ENCODE measurements at places on chromosomes 4 and X.

DNA sequence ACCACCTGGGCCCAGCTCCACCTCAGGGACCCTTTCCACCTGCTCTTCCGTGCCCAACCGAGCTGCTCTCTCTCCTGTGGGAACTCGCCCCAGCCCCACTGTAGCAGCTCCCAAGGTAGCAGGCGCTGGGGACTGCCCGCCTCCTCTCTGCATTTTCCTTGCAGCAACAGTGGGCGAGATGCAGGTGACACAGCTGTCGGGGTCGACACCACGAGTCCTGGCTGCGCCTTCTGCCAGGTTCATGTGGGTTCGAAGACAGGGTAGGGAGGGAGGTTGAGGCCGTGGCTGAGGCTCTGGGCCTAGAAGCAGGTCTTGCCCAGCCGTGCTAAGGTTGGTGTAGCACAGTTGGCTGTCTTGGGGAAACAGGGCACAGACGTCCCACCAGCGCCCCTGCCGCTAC lies 245.2 kb upstream of the FSTL5 start:
- no peak for DNase-seq

DNA sequence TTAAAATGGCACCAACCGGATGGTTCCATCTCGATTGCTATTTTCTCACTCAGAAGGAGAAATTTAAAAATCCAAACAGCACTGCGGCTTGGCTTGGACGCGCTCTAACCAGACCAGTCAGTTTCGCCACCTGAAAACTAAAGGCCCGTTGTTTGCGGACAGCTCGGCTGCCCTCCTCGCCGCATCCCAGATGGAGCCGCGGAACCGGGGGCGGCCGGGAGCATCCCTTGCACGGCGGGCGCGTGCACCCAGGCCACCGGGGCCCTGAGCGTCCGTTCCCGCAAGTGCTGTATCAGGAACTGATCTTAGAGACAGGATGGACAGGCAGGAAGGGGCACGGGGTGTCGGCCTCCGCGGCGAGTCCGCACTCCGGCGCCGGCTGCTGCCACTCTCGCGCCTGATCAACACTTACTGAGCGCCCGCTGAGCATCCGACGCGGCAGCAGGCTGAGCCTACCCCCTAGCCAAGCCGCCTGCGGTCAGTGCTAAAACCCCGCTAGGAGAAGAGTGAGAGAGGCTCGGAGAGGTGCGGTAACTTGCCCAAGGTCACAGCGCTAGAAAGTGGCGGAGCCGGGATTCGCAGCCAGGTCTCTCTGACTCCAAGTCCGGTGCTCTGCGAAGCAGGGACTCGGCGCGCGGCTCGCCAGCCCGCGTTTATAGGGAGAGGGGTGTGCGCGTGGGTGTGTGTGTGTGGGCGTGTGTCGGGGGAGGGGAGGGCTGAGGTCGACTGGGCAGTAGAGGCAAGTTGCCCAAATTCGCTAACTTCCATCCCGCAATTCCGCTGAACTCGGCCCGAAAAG lies at the start of gene CITED1:
CITED1 (minus strand) TSS at position 629 of the 799 bp plus-strand sequence. CDS start 3,045 bp downstream, outside the sequence.
- DNase-seq: no peak

GRCh38 chr4:29970626-29971025 lies 749.5 kb upstream of the PCDH7 start:
- DNase-seq: no peak

- DNase-seq: no peak
These were observed 21.3 kb upstream of the CDKN2AIP start for GRCh38 chr4:183422962-183423631.

GRCh38 chrX:28998609-28999135 lies 411.4 kb downstream of the IL1RAPL1 start:
- no peak for DNase-seq

GRCh38 chrX:134880866-134881265 lies 109.9 kb upstream of the SMIM10 start:
- DNase-seq: no peak

DNA sequence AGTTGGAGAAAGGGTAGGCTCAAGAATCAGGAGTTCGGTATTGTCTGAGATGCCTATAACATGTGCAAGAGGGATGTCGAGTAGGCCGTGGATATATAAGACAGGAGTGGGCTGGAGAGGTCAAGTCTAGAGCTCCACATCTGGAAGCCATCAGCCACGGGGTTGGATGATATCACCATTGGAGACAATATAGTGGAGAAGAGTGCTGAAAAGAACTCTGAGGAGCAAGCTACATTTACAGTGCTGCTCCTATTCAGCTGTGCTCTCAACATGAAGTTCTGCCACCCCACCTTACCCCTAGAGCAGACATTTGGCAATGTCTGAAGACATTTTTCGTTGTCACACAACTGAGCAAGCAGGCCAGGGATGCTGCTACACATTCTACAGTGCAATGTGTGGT lies 20.9 kb upstream of the PLAC1 start:
- DNase-seq: no peak

- DNase-seq: no peak
These were observed 14.7 kb downstream of the RAPGEF2 start for GRCh38 chr4:159117564-159117963.

GRCh38 chrX:132862562-132862961 lies 95.9 kb downstream of the HS6ST2 start:
- no peak for DNase-seq

GRCh38 chr4:185534866-185535611 lies at the start of gene PDLIM3:
Gene PDLIM3 (minus strand): TSS chr4:185535507. CDS start chr4:185535434, 73 bp downstream.
- no peak for DNase-seq

- DNase-seq: no peak
These were observed 70.2 kb upstream of the MAGEB2 start for GRCh38 chrX:30144971-30145731.

- DNase-seq: no peak
These were observed 111.3 kb downstream of the PCDH18 start for GRCh38 chr4:137420901-137421396.

GRCh38 chr4:156102411-156102810 lies 148.7 kb upstream of the CTSO start:
- DNase-seq: no peak

- no peak for DNase-seq
These were observed 69.7 kb downstream of the ANKRD50 start for GRCh38 chr4:124642846-124643245.

- DNase-seq: no peak
These were observed 36.1 kb downstream of the EVC start for GRCh38 chr4:5746829-5747737.

GRCh38 chr4:62544428-62544827 lies 1344.3 kb downstream of the ADGRL3 start:
- DNase-seq: no peak

DNA sequence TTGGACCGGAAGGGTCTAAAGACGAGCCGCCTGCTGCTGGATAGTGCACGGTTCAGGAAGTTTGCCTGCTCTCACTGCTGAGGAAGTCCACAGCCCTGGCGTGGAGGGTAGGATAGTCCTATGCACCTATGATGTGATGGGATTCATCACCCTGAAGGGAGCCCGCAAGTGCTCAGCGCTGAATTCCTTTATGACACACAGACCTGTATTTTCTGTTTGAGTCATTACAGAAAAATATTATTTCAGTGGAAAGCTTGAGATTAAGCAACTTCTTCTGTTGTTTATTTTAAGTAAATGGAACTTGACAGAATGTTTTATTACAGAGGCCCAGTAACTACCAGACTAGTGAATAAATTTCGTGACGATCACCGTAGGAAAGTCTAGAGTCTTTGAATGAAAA lies 123.2 kb downstream of the TRIML1 start:
- no peak for DNase-seq

DNA sequence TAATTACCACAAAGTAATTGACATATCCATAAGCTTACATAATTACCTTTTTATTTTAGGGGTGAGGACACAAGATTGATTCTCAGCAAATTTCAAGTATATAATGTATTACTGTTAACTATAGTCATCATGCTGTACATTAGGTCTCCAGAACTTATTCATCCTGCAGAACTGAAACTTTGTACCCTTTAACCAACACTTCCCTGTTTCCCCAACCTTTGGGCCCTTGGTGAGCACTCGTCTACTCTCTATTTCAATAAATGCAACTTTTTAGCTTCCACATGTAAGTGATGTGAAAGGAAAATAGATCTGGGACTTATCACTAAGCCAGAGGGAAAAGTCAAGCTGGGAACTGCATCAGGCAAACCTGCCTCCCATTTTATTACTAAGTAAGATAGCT lies 33.6 kb upstream of the CCNG2 start:
- DNase-seq: no peak

DNA sequence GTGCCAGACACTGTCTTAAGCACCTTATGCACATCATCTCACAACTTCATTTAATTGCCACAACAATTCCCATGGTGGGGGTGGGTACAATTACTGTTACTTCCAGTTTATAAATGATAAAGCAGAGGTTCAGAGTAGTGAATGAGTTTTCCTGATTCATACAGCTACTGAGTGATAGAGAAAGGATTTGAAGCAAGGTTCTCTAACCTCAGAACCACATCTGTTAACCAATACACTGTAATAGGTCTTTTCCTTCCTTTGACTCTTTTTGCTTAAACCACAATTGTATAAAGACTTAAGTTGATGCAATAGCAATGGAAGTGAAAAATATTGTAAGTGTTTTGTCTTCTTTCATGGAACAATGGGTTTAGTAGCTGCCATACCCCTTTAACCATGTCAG lies 43.5 kb upstream of the PAK3 start:
- DNase-seq: no peak

GRCh38 chr4:6840062-6840976 lies 57.8 kb downstream of the KIAA0232 start:
- DNase-seq: no peak

DNA sequence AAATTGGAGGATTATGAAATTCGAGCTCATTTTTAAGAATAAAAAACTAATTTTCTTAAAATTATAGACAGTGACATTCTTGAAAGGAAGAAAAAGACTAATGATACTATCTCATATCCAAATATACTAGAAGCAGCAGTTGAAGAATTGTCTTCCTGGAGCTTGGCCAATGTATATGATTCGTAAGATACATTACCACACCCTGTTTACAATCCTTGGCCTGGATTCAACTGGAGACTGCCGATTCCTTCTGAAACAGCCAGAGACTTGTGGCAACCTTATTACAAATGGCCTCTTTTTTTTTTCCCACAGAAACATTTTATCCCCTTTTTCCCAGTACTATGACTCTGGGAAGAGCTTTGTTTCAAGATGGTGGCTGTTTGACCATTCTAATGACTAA lies 571.2 kb upstream of the FAT1 start:
- no peak for DNase-seq

- no peak for DNase-seq
These were observed 50.0 kb upstream of the SOD3 start for GRCh38 chr4:24745172-24745895.

GRCh38 chr4:72366601-72367000 lies 202.4 kb downstream of the ADAMTS3 start:
- DNase-seq: no peak

DNA sequence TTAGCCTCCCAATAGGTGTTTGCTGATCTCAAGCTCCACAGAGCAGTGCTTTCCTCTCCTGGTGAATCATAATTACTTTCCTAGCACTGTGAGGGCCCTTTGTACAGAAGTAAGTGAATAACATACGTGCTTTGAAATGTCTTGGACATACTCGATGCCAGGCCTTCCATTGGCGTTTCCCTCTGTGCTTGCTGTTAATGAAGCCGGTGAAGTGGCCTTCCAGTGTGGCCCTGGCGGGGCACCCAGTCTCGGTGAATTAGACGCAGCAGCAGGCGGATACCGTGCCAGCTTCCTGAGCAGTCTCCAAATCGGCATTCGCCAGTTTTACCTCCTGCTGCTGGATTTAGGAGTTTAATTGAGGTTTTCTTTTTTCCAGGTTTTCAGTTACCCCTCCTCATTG lies 132.3 kb downstream of the HMX1 start:
- DNase-seq: no peak

- no peak for DNase-seq
These were observed 73.3 kb upstream of the SOD3 start for GRCh38 chr4:24722026-24722568.

GRCh38 chr4:185874516-185875230 lies 62.7 kb upstream of the SORBS2 start:
- DNase-seq: no peak

Data from activated naive CD4-positive, alpha-beta T cell treated with anti-CD3 and anti-CD28 coated beads, Interleukin-2, amount 10 ng/mL, durations not matched to agents 7 days and 5 days (primary cell).